ENCODE measurements at places on chromosomes 3 and 15.

GRCh38 chr15:64930019-64930652 lies 18.4 kb downstream of the ANKDD1A start:
- DNase-seq: no peak

DNA sequence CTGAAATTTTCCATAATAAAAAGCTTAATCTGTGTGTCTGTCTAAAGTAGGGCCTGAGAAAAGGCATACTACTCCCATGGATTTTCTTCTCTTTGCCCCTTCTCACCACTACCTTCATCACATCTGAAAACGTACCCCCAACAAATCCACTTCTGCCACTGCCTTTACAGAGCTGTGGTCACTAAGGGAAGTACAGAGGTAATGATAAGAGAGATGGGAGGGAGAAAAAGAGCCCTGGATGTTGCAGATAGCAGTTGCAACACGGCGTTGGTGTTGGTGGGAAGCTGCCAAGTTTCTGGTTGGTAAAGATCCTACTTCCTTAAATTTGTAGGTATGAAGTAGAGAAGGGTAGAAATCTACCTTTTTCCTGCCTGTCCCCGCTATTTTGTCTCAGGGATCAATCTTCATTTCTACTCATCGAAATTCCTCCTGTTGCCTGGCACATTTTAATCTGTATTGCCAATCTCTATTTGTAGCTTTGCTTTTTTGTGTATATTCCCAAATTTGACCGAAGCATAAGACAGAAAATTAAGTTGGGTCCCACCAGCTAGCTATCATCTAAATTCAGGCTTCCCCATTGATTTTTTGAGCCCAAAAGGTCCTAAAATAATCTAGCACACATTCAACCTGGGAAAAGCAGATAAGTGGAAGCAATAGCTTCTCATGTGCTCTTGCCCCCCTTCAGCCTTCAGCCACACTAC lies 102.9 kb downstream of the TFDP2 start:
- no peak for DNase-seq

- DNase-seq: no peak
Observed at GRCh38 chr3:11016727-11017126, 24.2 kb downstream of the SLC6A1 start.

- no peak for DNase-seq
Observed at GRCh38 chr3:158774965-158775364, 26.9 kb upstream of the MFSD1 start.

GRCh38 chr15:99118801-99119546 lies 14.1 kb downstream of the SYNM start:
- DNase-seq: no peak

DNA sequence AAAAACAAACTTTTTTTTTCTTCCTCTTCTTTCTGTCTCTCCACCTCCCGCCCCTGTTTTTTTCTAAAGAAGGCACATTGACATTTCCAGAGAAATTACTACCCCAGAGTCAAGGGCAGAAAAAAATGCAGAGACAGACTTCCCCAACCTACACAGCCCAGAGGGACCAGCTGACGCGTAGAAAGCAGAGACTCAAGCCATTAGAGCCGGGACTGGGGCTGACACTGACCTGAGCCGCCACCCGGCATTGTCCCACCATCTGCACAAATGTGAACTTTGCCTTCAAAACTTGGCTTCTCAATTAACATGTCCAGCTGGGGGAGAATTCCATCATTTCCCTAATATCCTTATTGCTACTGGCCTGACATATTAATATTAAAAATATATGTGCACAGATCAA lies 385.6 kb downstream of the NR2F2 start:
- no peak for DNase-seq

DNA sequence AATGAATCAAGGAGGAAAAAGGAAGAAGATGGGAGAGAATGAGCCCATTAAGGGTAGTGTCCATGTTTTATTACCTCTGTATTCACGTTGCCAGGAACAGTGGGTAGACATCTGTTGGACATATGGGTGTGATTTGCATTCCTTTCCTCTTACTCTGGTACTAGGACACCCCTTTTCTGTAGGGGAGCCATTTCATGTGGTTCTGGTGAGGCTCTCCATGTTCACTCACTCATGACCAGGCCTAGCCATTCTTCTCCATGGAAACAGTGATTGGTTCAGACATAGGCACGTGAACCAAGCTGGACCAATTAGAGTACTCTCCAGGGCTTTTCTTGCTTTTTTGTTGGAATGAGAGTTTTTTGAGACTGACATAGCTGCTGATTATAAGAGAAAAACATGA lies 39.6 kb upstream of the PDCD6IP start:
- no peak for DNase-seq

- peak; percentile 48 for DNase-seq
Observed at GRCh38 chr15:91271565-91272153, 171.6 kb downstream of the SV2B start.

GRCh38 chr15:78200276-78200930 lies 34.0 kb downstream of the ACSBG1 start:
- no peak for DNase-seq

Data from hippocampal formation (tissue), 2 donors.